Calu3 (cell line): ENCODE measurements at places on chromosomes 2 and 18.
A peak's percentile ranks its signal among the peaks of the same experiment; 100 is the strongest.

DNA sequence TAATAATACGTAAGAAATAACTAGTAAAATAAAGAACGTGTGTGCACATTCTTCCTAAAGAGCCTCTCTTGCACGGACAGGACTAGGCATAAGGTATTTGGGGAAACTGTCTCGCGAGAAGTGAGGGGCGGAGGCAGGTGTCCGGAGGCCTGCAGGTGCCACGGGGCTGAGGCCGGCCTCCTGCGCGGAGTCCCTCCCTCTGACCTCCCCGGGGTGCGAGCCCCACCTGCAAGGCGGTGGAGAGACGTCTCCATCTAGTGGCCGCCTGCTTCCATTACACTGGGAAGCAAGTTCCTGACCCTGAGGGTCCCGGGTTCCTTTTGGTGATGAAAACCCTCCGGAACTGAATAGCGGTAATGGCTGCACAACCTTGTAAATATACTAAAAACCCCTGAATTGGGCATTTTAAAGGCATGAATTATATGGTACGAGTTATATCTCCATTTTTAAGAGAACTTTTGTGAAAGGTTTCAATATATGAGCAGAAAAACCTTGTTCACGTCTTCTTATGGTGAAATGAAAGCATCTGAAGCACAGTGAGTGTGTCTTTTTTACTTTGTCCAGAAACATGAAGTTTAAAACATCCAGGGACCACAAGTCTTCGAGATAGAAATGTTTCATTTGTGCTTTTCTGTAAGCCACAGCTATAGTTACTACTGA is 35.5 kb upstream of the CTDP1 start:
- H3K4me1 ChIP-seq: no peaks in the 10 kb centered on the region
- DNase-seq: peak; percentile 72
- no peak overlapping the region for H3K4me3 ChIP-seq
- no peak overlapping the region for H3K27ac ChIP-seq
- H3K36me3 ChIP-seq: no peaks in the 10 kb centered on the region

DNA sequence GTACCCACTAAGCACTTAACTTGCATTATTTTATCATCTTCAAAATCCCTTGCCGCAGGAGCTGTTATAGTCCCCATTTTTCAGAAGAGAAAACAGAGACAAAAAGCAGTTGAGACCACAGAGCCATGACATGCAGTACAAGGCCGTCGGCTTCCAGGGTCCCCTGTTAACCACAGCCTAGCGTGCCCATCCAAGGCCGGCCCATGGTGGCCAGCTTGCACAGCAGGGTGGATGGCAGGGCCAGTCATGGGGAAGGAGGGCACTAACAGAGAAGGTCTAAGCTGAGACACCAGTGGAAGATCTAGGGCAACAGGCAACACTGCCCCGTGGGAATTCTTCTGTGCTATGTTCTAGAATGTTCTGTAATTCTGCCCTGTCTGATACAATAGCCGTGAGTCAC is 192.6 kb upstream of the ID2 start:
- H3K27ac ChIP-seq: no peak overlapping the region
- peaks cover 30% of the 10 kb centered on the region for H3K4me1 ChIP-seq
- DNase-seq: no peak
- H3K4me3 ChIP-seq: no peak overlapping the region
- H3K27me3 ChIP-seq: no peaks in the 10 kb centered on the region
- H3K36me3 ChIP-seq: peaks cover 16% of the 10 kb centered on the region

DNA sequence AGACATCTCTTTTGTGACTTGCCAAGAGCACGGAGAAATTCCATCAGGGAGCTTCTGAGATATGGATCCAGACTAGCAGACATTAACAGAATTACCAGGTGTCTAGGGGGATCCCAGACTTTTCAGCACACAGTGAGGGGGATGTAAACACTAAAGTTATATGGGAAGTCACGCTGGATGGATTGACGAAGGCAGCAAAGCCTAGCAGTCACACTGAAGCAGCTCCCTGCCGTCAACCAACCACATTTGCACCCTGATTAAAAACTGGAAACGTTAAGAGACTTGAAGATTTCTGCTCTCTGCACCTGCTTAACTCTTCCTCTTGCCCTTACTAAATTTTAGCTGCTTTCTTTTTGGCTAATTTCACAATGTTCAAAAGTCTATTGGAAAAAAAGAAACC is 62.5 kb upstream of the BCL2L11 start:
- H3K27ac ChIP-seq: no peak overlapping the region
- no peaks in the 10 kb centered on the region for H3K36me3 ChIP-seq
- peaks cover 8% of the 10 kb centered on the region for H3K27me3 ChIP-seq
- no peak overlapping the region for H3K4me3 ChIP-seq

GRCh38 chr2:238627899-238628298 is 201.2 kb downstream of the ASB1 start:
- H3K4me1 ChIP-seq: no peaks in the 10 kb centered on the region
- no peak for DNase-seq
- H3K4me3 ChIP-seq: no peak overlapping the region
- H3K36me3 ChIP-seq: no peaks in the 10 kb centered on the region
- no peak overlapping the region for H3K27ac ChIP-seq

DNA sequence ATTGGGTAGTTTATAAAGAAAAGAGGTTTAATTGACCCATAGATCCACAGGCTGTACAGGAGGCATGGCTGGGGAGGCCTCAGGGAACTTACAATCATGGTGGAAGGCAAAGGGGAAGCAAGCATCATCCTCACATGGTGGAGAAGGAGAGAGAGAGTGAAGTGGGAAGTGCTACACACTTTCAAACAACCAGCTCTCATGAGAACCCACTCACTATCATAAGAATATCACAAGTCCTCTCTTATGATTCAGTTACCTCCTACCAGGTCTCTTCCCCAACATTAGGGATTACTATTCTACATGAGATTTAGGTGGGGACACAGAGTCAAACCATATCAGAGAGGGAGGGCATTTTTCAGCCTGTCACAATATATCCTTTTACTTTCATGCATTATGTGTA is 22.7 kb upstream of the DOCK10 start:
- H3K27ac ChIP-seq: no peak overlapping the region
- no peaks in the 10 kb centered on the region for H3K36me3 ChIP-seq
- DNase-seq: no peak
- no peaks in the 10 kb centered on the region for H3K27me3 ChIP-seq
- H3K4me1 ChIP-seq: no peaks in the 10 kb centered on the region

DNA sequence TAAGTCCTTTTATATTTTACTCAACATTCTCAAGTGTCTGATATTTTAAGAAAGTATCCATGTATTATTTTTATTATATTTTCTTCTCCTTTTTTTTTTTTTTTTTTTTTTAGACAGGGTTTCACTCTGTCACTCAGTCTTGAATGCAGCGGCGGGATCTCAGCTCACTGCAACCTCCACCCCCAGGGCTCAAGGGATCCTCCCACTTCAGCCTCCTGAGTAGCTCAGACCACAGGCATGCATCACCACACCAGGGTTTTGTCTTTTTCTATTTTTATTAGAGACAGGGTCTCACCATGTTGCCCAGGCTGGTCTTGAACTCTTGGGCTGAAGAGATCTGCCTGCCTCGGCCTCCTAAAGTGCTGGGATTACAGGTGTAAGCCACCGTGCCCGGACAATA is 212.1 kb downstream of the TCF4 start:
- H3K27ac ChIP-seq: no peak overlapping the region
- no peaks in the 10 kb centered on the region for H3K4me1 ChIP-seq
- DNase-seq: no peak

GRCh38 chr2:96308248-96308647 is 2.9 kb upstream of the SNRNP200 start:
- no peak overlapping the region for H3K4me3 ChIP-seq
- no peak for DNase-seq
- H3K27ac ChIP-seq: no peak overlapping the region
- peaks cover 13% of the 10 kb centered on the region for H3K4me1 ChIP-seq

GRCh38 chr2:173291412-173291811 is 63.3 kb upstream of the CDCA7 start:
- peaks cover 9% of the 10 kb centered on the region for H3K4me1 ChIP-seq
- no peak overlapping the region for H3K27ac ChIP-seq
- H3K4me3 ChIP-seq: no peak overlapping the region
- no peaks in the 10 kb centered on the region for H3K36me3 ChIP-seq

DNA sequence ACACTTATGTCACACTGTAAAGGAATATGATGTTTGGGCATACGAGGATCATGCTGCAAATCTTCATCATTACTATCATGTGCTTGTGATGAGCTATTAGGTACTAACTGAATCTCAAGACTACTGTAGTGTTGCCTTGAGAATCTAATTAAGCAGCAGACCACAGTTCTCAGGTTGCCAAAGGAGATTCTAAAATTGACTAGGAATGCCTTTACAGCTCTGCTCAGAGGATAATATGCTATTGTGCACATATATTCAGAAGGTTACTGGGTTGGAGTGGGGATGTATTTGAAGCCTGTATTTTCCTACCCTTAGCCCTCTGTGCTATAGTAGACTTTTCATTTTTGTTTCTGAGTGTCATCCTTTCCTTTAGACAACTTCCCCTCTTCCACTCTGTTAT is 175.1 kb downstream of the CDH19 start:
- no peak overlapping the region for H3K27ac ChIP-seq
- H3K4me3 ChIP-seq: no peak overlapping the region
- DNase-seq: no peak
- H3K27me3 ChIP-seq: no peaks in the 10 kb centered on the region
- no peaks in the 10 kb centered on the region for H3K36me3 ChIP-seq
- no peaks in the 10 kb centered on the region for H3K4me1 ChIP-seq

- H3K27me3 ChIP-seq: no peaks in the 10 kb centered on the region
- no peaks in the 10 kb centered on the region for H3K4me1 ChIP-seq
- no peak overlapping the region for H3K4me3 ChIP-seq
- no peaks in the 10 kb centered on the region for H3K36me3 ChIP-seq
- no peak for DNase-seq
Measured at GRCh38 chr18:33404244-33404873, 36.2 kb downstream of the CCDC178 start.
